Thoracic aorta (tissue), 2 donors: ENCODE measurements at places on chromosomes 7 and 10.

DNA sequence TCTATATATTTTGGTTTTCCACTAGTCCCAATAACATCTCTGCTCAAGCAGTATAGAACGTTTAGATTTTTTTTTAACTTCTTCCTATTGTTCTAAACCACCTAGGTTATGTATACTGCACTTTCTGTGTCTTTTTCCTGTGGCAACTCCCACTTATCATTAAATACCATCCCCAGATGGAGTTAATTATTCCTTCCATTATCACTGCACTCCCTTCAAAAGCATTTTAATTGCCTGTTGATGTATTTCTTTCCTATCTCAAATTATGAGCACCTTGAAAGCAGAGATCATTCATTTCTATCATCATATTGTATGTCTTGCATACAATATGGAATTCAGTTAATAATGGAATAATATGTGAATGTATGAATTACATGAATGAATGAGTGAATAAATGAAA is 148.0 kb downstream of the HGF start:
- no peak for DNase-seq

DNA sequence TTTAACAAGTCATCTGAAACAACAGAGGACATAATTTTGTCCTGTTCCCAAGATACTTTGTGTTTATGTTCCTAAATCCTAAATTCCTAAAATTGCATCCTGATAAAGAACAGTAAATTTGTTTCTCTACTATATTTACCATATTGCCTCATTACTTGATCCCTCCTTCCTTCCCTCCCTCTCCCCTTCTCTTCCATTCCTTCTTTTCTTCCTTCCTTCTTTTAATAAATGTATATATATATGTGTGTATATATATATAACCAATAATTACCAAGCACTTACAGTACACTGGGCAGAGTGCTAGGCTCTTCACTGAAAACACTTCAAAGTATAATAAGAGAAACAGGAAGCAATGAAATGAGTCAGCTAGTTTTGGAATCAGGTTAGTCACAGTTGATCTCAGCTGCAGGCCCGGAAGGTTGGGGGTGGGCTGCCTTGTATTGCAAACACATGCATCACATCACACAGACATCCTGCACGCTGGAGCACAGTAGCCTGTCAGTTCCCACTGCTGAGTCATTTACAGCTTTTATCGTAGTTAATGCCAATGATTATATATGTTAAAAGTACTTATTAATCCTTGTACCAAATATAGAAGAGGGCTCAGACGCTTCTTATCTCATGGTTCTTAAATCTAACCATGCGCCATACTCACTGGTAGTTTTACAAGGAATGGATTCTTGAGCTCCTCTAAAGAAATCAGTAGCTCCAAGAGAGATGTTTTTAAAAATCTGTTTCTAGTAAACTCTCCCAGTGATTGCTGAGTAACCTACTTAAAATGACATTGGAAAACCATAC is 551.7 kb downstream of the GRM8 start:
- DNase-seq: no peak

DNA sequence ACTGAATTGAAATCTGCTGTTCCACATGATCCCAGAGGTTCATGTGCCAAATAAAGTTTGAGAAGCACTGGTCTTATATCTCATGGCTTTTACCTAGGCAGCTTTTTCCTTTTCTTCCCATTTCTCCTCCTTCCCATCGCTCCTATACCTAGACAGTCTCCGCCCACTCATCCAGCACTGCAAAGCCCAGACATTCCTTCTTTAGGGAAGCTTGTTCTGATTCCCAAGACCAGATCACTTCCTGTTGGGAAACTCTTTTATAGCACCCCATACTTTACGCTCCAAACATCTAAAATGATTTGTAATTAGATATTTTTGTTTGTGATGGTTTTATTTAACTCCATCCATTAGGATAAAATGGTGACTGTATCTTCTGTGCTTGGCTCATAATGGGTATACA is 75.9 kb downstream of the BMPER start:
- DNase-seq: no peak

DNA sequence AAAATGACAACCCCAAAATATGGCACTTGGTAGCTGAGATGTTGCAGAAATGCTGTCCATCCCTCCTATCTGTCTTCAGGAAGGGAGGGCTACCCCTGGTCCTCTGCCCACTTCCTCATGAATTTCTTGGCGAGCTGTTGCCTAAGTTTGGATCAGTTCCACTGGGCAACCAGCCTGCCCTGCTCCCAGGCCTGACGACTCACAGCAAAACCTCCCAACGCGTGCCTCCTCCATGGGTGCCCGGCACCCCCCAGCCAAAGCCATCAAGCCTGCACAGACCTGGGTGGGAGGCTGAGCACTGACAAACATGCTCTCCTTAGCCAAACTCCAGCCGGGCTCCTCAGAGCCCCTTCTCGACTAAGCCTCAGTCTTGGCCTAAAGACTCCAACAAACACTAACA is 8.9 kb downstream of the VSTM4 start:
- no peak for DNase-seq

DNA sequence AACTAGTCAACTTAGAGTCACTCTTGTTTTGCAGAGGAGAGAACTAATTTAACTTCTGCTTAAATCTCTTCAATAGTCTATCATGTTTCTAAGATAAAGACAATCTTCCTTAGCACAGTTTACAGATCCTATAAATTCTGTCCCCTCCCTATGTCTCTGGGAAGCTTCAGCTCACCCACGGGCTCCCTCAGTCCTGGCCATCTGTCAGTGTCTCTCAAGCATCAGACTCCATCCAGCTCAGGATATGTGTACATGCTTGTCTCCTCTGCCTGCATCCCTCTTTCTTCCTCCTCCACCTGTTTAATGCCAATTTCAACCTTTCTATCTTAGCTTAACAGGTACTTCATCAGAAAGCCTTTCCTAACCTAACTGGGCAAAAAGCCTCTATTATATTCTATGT is 177.1 kb upstream of the PTER start:
- DNase-seq: no peak

GRCh38 chr10:13717936-13718772 is 131.4 kb downstream of the PRPF18 start:
- no peak for DNase-seq

- DNase-seq: no peak
Observed at GRCh38 chr10:111156754-111157153, 79.9 kb downstream of the ADRA2A start.

DNA sequence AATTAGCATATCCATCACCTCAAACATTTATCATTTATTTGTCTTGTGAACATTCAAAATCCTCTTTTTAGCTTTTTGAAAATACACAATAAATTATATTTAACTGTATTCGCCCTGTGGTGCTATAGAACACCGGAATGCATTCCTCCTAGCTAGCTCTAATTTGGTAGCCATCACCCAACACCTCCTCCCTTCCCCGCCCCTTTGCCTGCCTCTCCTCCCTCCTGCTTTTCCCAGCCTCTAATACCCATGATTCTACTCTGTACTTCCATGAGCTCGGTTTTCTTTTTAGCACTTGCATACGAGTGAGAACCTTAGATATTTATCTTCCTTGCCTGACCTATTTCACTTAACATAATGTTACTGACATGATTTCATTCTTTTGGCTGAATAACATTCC is 80.1 kb downstream of the ANKRD26 start:
- no peak for DNase-seq

DNA sequence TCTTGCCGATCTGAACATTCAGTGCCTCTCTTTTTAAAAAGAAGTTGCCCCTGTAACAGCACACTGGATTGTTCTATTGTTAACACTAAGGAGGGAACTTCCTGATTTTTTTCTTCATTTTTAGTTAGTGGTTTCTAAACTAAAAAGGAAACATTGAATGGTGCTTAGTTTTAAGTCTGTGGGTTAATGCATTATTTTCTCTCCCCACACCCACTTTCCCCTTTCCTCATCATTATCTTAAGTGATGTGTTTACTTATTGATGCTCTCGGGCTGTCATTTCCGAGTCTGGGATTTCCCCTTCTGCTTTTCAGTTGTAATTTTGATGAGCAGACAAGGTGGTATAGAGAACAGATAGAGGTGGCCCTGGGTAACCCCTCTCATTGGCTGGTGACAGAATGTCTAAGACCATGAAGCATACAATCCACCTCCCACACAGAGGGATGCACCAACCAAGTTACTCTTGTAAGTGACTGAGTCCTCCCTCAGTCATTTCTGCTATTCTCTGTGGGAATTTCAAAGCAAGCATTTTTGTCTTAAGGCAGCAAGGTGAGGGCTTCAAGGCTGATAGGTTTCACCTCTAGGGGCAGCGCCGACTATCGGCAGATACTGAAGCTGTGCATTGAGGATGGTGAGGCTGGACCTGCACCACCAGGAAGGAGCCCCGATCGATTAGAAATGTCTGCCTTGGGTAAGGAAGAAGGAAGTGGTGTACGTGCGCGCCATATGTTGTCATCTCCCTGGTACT is 49.5 kb downstream of the CHN2 start:
- no peak for DNase-seq

DNA sequence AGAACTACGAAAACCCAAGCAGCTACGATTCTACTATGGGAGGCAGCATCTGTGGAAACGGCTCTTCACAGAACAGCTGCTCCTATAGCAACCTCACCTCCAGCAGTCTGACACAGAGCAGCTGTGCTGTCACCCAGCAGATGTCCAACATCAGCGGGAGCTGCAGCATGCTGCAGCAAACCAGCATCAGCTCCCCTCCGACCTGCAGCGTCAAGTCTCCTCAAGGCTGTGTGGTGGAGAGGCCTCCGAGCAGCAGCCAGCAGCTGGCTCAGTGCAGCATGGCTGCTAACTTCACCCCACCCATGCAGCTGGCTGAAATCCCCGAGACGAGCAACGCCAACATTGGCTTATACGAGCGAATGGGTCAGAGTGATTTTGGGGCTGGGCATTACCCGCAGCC is 81.6 kb upstream of the SAMD8 start:
- DNase-seq: no peak

GRCh38 chr10:131090761-131091661 is 220.5 kb downstream of the TCERG1L start:
- DNase-seq: no peak

GRCh38 chr10:113742466-113742865 is 9.0 kb upstream of the PLEKHS1 start:
- no peak for DNase-seq

DNA sequence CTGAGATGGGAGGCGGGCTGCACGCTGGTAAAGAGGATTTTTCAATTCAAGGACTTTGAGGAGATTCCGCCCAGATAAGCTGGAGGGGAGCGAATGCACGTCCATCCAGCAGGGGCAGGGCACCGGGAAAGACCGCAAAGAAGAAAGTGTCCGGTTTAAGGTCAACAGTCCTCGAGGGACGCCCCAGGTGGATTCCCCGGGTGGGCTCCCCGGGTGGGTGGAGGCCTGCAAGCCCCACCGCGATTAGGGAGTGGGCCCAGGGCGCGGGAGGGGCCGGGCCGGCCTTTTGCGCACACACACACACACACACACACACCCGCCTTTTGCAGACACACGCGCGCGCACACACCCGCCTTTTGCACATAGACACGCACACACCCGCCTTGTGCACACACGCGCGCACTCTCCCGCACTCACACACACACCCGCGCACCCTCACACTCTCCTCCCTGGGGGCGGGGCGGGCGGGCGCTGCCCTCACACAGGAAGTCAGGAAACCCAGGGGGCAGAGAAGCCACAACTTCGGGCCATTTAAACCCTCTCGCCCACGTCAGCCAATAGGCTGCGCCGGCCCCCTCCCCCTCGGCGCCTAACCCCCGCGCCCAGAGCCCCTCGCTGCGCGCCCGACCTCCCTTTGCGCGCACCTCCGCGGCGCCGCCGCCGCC is 615 bp downstream of the ARHGAP12 start:
- no peak for DNase-seq

DNA sequence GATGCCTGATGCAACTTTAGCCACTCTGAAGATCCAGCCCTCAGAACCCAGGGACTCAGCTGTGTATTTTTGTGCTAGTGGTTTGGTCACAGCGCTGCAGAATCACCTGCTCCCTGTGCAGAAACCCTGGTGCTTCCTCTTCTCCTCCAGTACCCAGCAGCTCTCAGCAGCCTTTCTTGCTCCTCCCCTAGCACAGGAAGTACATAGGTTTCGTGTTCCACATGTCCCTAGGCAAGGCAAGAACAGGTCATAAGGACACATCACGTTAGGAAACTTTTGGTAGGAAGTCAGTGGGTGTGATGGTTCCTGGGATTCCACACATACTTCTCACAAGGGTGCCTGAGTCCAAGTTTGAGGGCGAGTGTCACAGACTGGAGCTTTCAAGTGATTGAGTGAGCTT is 167.9 kb upstream of the PRSS1 start:
- no peak for DNase-seq

DNA sequence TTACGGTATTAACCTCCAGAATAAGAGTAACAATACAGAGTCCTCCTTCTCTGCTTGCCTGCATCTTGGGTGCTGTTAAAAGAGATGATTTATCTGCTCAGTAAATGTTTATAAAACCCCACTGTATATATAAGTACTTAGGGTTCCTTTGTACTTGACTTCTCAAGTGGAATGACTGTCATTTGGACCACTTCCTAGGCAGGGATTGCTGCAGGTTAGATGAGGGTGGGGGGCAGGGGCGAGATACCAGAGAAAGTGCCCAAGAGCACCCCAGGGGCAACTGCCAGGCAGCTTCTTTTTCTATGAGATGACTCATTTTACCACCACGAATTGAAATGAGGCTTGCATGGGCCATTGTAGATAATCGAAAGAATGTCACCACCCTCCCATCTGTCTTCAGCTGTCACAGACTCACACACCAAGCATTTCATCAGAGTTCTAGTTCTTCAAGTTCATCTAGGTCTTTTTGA is 421.9 kb upstream of the GALNT17 start:
- DNase-seq: no peak

- DNase-seq: no peak
Observed at GRCh38 chr10:9015447-9015846, 961.0 kb downstream of the GATA3 start.

GRCh38 chr10:11256896-11257295 is 239.2 kb downstream of the CELF2 start:
- DNase-seq: no peak

- no peak for DNase-seq
Observed at GRCh38 chr10:132684164-132684891, 101.6 kb downstream of the NKX6-2 start.

- DNase-seq: peak; percentile 1
Observed at GRCh38 chr10:46542567-46543465, 13.6 kb downstream of the GPRIN2 start.

- no peak for DNase-seq
Observed at GRCh38 chr10:79417731-79418130, 27.7 kb downstream of the ZCCHC24 start.

DNA sequence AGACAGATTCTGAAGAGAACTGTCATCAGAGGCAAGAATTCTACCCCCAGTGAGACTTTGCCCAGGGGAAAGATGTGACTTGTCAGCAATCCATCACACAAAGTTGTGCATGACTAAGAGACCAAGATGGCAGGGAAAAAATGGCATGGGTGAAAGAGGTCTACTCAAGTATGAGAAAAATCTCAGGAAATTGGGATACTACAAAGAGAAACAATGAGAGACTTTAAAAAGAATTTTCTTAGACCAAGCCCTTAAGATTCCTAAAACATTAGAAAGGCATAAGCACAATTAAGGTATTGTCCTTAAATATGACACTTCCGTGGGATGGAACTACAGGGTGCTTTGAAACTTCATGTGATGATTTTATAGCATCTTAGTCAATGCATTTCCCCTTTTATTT is 45.6 kb upstream of the PDE1C start:
- no peak for DNase-seq
